ENCODE measurements at places on chromosomes 5 and 9.

DNA sequence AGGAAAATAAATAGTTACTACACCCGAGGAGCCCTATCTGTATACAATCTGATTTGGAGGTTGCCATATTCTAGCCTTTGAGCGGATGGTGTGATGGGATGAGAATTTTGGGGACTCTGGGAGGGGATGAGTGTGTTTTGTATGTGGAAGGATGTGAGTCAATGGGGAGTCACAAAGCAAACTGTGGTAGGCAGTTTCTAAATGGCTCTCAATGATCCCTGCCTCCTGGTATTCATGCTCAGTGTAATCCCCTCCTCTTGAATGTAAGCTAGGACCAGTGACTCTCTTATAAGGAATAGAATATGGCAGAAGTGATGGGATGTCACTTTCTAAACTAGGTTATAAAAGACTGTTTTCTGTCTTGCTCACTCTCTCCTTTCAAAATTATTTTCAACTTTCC, 205.7 kb upstream of the RIOK2 start:
- DNase-seq: no peak

GRCh38 chr5:124131466-124131865, 615.0 kb downstream of the ZNF608 start:
- no peak for DNase-seq

GRCh38 chr5:148861088-148861487, 34.7 kb downstream of the ADRB2 start:
- no peak for DNase-seq

- no peak for DNase-seq
These were observed 6.8 kb downstream of the NDST1 start for GRCh38 chr5:150514708-150515211.

DNA sequence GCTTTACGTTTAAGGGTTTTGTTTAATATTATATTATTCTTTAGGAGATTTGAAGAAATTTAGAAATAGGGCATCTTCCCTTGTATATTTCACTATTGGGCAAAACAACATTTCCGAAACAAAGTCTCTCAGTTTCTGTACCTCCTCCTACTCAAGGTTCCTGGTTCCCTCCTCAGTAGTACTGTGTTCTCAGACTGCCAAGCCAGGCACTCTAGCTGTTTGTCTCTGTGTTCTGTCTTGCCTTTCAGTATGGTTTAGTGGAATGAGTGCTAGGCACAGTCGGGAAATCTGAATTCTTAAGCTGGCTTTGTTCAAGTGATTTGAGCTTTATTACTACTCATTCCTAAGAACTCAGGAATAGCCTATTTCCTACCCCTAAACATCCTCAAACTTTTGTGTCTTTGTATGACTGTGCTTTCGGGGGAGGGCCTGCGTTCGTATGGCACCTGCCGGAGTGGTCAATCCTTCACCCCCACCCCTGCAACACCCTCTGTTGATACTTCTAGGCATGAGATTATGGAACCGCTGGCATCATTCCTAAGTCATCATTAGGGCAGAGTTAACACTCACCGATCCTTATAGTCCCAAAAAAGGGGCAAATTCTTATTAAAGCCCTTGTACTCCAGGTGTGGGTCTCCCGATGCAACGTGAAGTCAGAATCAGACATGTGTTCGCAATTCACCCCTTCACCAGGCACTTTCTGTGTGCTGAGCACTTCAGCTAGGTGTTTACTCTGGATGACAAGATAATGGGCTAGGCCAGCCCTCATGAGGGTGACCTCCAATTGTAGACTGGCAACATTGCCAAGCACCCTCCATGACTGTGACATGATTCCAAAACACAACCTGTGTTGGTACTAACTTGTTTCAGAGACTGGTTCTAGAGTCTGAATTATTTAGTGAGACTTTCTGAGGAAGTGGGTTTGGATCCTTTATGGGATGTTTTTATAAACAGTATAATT, 24.5 kb downstream of the SNX18 start:
- no peak for DNase-seq

- no peak for DNase-seq
These were observed 198.2 kb downstream of the GLIS3 start for GRCh38 chr9:4101667-4102066.

- no peak for DNase-seq
These were observed 19.9 kb downstream of the IFNW1 start for GRCh38 chr9:21121595-21122251.

DNA sequence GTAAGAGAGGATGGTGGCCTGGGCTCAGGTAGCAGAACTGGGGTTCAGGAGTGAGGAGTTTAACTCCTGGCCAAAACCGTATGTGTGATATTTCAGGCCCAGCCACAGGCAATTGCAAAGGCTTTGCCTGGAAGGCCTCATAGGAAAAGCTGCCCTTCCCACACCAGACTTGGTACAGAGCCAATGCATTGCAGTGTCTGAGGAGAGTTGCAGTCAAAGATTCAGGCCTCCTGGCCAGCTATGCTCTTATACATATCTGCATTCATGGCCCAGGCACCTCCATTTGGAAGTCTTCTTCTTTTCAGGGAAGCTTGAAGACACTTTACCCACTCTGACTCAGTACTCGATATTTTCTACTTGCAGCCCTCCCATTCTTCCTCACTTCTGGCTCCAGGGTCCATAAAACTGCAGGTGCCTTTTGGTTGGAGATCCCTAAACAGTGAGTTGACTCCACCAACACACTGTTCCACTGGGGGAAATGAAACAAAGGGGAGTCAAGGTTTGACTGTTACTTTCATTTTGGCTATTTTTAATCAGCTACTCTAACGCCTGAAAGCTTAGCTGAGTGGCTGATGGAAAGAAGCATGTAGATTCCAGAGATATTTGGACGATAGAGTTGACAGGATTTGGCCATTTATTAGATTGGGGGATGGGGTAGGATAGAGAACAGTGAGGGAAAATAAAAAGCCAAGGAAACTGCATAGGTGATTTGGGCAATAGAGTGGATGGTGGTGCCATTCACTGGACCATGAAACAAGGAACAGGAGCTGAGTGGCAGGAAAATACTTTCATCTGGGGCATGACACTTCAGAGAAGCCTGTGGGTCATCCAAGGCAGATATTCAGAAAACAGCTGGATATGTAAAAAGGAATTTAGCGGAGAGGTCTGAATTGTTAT, 30.6 kb upstream of the IL33 start:
- DNase-seq: peak; percentile 46

Measured in posterior vena cava (tissue), 2 donors.